ENCODE measurements at places on chromosomes 3 and 15.

DNA sequence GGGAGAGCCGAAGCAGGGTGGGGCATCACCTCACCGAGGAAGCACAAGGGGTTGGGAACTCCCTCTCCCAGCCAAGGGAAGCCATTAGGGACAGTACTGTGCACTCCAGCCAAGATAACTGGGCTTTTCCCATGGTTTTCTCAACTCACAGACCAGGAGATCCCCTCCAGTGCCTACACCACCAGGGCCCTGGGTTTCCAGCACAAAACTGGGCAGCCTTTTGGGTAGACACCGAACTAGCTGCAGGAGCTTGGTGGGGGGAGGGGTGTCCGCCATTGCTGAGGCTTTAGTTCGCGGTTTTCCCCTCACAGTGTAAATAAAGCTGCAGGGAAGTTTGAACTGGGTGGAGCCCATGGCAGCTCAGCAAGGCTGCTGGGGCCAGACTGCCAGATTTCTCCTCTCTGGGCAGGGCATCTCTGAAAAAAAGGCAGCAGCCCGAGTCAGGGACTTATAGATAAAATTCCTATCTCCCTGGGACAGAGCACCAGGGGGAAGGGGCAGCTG, 129.6 kb upstream of the LMCD1 start:
- no peak for DNase-seq

DNA sequence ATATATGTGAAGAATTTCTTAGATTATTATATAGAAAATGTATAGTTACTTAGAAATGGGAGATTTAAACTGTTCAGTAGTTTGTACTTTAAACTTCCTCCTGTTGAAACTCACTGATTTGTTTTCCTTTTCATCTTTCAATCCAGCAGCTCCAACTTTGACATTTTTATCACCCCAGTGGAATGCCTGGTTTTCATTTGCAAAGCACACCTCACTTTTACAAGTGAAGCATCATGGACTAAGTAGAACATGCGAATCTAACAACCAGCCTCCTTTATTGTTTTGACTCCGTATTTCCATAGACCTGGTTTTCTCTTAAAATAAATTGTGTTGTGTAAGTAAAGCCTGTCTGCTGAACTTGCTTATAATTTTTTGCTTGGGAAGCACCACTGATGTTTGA, 97.8 kb upstream of the ROBO2 start:
- DNase-seq: no peak

GRCh38 chr15:32646291-32646690, 4.8 kb downstream of the SCG5 start:
- DNase-seq: no peak

- DNase-seq: no peak
These were observed 397.7 kb downstream of the GAP43 start for GRCh38 chr3:116020989-116021388.

DNA sequence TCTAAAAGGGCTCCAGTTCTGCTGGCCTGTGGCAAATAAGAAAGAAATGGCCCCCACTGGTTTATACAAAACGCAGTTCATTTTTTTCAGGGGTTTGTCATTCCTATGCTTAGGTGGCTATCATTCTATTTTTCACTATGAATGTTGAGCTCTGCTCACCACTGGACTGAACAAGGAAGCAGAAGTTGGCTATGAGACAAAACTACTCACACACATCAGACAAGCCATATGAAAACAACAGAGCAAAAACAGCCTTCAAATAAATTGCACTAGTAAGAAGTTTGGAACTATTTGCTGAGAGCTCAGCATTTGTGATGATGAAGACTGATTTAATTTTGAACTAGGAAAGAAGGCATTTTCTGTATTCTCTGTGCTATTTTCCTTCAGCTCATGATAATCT, 328.5 kb downstream of the MECOM start:
- no peak for DNase-seq

GRCh38 chr15:77624868-77625267, 7.8 kb downstream of the LINGO1 start:
- DNase-seq: no peak
